GM18507 (cell line): ENCODE measurements at places on chromosomes 16 and 17.

- DNase-seq, result no peak
Measured at GRCh38 chr17:76987486-76988093, 119.4 kb downstream of the MGAT5B start.

GRCh38 chr16:24980077-24980793 is 34.9 kb downstream of the ARHGAP17 start:
- DNase-seq, result peak; percentile 26

- no peak for DNase-seq
Measured at GRCh38 chr17:22517716-22518115, 825.4 kb downstream of the KCNJ18 start.

GRCh38 chr17:44432254-44433157 is 43.1 kb upstream of the ITGA2B start:
- no peak for DNase-seq

- DNase-seq, result no peak
Measured at GRCh38 chr17:78329263-78330059, 30.4 kb downstream of the SOCS3 start.

- peak; percentile 65 for DNase-seq
Measured at GRCh38 chr17:35804658-35805192, 4.6 kb upstream of the TAF15 start.

GRCh38 chr16:15542261-15542660 is 100.7 kb downstream of the MARF1 start:
- no peak for DNase-seq

- DNase-seq, result no peak
Measured at GRCh38 chr17:20944014-20944865, 98.6 kb downstream of the USP22 start.

GRCh38 chr16:3259836-3260235 is 3.4 kb upstream of the MEFV start:
- no peak for DNase-seq

DNA sequence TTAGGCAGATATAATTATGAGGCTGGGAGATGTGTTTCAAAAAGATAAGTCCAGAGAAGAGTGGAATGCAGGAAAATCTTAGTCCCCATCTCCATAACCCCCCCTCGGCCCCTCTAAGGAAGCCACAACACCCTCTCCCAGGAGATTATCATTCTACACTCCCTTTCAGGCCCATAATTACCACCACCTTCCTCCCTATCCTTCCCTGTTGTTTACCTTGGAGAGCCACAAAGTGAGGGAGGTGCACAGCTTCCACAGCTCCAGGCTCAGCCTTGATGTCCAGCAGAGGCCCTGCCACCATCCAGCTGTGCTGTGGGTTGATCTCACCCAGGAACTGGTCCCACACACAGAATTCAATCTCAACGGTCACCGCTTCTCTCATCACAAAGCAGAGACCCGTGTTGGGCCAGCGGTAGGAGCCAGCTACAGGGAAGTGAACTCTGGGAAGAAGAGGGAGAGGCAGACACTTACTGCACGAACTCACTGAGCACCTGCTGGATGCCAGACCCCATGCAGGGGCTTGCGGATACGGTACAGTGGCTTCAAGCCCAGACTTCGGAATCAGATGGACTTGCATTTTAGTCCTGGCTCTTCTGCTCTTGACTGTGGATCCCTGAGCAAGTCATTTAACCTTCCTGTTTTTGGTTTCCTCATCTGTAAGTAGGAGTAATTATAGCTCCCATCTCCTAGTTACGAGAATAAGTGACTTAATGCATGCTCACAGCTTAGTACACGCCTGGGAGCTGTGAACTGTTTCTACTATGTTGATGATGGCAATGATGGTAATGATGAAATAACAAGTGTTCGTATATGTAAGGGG is 44.1 kb downstream of the MIS12 start:
- no peak for DNase-seq

DNA sequence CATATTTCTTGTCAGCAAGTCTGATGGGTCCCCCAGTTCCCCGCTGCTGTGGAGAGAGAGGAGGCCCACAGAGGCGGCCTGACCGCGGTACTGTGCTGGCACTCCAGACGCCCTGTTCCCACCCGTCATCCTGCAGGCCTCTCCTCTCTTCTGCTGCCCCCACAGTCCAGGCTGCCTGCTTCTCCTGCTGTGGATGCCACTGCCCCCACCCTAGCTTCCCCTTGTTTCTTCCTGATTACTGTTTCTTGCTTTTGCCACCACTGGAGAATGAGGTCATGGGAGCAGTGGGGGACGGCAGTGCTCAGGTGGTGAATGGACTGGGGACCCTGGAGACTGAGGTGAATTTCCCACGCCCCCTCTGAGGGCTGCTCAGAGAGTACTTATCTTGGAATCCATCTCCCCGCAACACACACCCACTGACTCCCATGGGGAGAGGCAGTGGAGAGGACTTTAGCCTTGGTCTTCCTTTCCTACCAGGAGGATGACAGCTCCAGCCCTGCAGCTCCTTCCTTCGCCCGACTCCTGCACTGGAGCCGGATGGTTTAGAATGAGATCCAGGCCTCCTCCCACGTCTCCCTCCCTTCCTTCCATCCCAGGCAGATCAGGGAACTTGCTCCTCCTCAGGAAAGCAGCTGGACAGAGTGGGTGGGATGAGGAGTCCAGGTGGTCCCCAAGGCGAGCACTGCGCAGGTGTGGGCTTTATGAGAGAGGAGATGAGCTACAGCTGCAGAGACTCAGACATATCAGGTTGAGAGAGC is 60.4 kb downstream of the PLXDC1 start:
- DNase-seq, result no peak

- no peak for DNase-seq
Measured at GRCh38 chr16:77299395-77299794, 100.2 kb downstream of the SYCE1L start.

DNA sequence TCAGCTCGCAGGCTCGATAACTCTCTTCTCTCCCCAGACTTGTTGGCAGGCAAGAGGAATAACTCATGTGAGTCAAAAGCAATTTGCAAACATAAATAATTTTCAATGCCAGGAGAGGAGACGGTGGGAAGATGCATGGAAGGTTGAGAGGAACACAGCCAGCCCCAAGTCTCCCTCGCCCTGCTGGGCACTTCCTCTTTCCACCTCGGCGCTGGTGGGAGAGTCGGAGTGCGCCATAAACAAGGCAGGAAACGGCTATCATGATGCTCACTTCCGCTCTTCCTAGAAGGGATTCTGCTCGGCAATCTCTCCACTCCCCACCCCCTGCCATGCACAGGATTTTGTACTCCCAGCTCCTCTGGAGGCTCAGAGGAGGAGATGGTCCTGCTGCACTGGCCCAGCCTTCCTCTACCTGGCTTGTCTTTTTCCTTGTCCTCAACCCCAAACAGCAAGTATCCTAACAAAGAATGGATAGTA is 13.0 kb downstream of the CBX4 start:
- DNase-seq, result no peak

DNA sequence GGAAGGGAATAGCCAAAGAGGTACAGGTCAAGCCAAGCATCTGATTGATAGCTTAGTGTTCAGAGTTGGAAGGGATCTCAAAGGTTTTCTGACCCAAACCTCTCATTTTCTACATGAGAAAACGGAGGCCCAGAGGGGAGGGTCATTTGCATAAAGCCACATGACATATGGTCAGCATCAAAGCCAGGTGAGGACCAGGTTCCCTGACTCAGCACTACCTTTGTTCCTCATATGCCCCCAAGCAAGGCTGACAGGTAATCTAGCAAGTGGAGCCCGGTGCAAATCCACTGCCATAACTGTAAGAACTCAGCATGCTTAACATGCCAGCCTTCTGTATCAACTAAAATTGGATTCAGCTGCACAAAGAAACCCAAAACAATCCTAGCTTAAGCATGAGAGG is 28.2 kb upstream of the CCL1 start:
- DNase-seq, result no peak

GRCh38 chr16:66649636-66650205 is 45.2 kb downstream of the CMTM3 start:
- no peak for DNase-seq

DNA sequence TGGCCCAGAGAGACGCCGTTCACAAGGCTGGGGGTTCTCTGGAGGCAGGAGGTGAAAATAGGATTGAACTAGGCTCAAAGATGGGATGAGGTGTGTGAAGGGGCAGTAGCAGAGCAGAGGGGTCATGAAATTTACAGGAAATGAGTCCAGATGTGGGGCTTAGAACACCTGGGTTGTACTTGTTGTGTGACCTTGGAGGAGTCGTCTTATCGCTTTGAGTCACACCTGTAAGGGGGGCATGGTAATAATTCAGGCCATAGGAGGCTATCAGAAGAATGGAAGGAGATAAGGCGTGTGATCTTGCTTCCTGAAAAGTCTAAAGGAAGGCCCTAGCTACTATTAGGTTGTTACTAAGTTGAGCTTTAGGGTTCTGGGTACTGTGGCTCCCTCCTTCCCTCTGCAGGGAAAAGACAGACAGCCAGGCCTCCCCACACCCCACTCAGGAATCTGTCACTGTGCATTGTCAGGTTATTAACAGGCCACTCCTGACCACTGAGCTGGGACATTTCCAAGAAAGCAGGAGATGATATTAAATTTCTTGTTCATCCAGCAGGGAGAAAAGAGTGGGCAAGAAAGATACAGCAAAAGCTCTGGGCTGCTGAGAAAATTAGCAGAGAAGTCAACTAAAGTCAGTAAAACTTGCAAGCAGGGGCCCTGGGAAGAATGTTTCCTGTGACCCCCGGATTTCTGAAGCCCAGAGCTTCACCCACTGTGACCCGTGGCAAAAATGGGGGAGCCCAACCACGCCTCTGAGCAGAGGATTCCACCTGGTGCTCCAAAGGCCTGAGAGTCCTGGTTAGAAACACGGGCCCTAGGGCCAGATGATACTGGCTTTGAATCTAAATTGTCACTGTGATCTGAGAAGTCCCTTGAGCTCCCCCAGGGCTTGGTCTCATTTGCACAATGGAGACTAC is 6.0 kb upstream of the CDC42EP4 start:
- DNase-seq, result no peak

GRCh38 chr17:76481071-76481655 is 13.8 kb downstream of the AANAT start:
- peak; percentile 68 for DNase-seq
